Left forelimb (tissue), 1 donor: ENCODE measurements at places on chromosomes 3 and 15.
A peak's percentile ranks its signal among the peaks of the same experiment; 100 is the strongest.

GRCh38 chr15:68729789-68730411 is 90.8 kb downstream of the ANP32A start:
- DNase-seq: no peak

DNA sequence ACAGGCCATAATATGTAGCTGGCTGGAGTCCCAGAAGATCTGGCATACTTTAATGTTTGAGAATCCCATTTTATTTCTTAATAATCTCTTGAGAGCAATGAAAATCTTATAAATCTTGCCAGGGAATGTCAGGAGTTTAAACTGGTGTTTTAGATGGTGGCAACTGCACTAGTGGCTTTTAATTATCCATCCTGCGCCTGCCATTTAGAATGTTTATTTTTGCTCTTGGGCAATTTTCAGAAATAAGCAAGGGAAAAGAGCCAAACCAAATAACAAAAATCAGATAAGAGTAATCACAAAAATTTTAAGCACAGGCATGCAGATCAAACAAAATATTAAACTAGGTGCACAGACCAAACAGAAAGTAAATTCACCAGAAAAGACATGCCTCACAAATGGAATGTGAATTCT is 41.9 kb upstream of the UBP1 start:
- DNase-seq: no peak

GRCh38 chr3:157087373-157087772 is 72.6 kb downstream of the CCNL1 start:
- DNase-seq: no peak

DNA sequence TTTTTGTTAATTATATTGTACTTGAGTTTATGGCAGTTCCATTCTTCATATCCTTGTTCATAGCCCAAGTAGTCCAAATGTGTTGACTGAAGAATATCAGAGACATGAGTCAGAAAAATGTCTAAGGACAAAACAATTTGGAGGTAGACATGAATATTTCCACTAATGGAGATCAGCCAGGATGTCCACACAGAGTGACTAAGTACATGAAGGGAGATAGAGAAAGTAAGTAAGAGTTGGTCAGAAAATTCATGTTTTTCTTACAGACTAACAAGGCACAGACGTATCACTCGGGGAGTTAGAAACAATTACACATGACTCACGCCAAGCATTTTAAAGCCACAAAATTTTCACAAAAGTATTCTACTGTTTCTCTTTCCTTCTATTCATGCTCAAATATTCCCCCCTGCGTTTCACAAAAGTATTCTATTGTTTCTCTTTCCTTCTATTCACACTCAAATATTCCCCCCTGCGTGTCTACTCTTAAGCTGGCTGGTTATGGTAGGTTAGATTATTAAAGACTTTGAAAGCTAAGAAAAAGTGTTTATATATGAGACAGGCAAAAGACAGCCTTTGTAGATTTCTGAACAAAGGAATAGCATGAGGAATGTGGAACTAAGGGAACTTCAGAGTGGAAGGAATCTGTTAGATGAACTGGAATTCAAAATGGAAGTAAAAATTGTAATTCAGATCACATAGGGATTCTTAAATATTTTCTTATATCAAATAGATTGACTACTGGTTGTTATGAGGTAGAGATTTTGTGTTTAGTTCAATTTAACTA is 648.7 kb upstream of the CCDC54 start:
- no peak for DNase-seq

GRCh38 chr3:129418041-129418973 is 10.1 kb downstream of the EFCAB12 start:
- DNase-seq: peak; percentile 14

DNA sequence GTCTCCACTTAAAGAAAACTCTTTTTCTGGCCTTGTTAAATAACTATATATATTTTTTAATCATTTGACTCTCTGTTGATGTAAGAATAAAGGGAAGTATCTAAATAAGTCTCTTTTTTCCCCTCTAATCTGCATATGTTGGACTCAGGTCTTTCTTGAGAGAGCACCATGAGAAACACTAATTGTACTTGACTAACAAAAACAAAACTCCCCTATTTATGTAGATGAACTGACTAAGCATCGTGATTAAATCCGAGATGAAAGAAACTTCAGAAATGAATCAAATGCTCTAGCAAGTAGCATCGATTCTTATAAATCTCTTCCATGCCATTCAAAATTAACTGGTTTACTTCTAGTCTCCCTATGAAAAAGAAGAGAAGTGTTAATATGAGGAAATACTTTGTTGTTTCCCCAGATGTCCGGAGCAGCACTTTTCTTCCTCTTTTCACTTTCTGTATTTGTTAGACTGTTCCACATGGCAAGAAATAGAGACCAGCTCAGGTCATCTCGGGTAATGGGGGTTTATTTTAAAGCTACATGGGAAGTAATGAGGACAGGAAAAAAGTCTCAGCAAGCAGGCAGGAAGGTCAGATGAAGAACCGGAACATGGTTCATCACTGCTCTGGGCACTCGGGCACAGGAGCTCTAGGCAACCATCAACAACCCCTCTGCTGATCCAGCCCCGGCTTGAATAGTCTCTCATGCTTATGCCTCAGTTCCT is 288.3 kb downstream of the CNTN6 start:
- no peak for DNase-seq

- DNase-seq: no peak
These were observed 29.8 kb downstream of the OXNAD1 start for GRCh38 chr3:16294844-16295243.

GRCh38 chr15:70309716-70310115 is 212.0 kb upstream of the TLE3 start:
- DNase-seq: no peak

GRCh38 chr3:143648218-143648617 is 200.1 kb downstream of the SLC9A9 start:
- no peak for DNase-seq

GRCh38 chr3:77373619-77374018 is 333.7 kb downstream of the ROBO2 start:
- no peak for DNase-seq

DNA sequence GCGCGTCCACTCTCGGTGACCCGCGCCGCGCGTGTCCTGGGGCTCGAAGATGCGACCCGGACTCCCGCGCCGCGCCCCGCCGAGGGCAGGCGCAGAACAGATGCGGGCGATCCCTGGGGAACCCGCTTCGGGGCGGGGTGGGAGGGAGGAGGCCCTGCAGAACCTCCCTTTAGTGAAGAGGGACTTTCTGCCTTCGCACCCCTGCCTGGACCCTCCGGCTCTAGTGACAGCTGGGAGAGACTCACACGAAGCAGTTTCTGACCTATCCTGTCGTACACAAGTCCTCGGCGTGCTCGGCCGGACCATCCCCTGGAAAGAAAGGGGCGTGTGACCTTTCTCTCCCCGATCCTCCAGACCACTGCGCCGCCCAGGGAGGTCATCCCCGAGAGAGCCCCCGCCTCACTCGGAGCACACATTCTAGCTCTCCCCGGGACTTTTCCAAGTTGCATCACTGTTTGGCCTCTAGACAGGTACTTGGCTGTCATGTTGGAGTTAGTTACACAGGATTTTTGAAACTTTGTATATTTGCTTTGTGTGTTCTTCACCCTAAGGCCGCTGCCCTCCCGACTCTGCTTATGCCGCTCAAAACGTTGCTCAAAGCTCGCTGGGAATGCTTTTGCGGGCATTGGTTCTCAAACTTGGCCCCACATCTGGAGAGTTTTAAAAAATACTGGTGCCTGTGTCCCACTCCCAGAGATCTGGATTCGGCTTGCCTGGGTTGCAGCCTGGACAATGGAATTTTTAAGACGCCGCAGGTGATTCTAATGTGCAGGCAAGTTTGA is 582 bp downstream of the CGNL1 start:
- DNase-seq: peak; percentile 73
